Breast epithelium (tissue), 4 donors: ENCODE measurements at places on chromosomes 13 and 19. TPM values are rescaled to one million over a fixed set of nuclear protein-coding genes. Genes with fewer than 3 reads are reported as not detected.

Gene CCL25
- not detected for total RNA-seq

Gene ZNF69
- total RNA-seq, result 26.1 TPM

DNA sequence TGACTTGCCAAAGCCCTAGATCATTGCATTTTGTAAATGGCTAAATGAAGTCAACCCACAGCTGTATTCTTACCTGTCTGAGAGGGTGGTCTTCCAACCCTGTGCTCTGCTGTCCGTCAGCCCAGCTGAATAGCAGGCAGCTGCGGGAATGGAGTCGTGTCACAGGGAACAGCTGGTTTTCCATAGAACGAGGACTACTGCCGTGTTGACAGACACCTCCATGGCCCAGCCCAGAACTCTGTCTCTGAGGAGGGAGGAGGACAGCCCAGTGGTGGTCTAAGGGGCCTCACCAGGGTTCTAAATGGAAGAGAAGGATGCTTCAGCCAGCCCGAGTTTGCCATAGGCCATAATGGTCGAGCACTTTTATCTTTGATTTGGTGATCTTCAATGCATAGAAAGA, 110.7 kb downstream of the SLC7A1 start:
- no peak for DNase-seq

DNA sequence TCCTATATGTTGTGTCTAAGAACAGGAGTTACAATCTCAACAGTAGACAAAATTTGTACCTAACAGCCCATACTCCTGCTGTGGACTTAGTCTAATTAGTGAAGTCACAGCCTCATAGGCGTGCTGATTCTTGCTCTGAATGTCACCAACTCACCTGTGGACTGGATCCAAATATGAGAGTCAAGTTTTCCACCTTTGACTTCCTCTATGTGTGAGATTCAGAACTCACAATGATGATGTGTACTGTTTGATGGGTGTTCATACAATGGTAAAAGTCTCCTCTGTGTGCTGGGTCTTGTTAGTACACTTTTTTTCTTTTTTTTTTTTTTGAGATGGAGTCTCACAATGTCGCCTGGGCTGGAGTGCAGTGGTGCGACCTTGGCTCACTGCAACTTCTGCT, 7.8 kb upstream of the ZNF91 start:
- DNase-seq, result no peak
